ENCODE measurements at places on chromosomes 16 and 17.

GRCh38 chr17:53137869-53138268 is 684.9 kb upstream of the KIF2B start:
- no peak for DNase-seq

DNA sequence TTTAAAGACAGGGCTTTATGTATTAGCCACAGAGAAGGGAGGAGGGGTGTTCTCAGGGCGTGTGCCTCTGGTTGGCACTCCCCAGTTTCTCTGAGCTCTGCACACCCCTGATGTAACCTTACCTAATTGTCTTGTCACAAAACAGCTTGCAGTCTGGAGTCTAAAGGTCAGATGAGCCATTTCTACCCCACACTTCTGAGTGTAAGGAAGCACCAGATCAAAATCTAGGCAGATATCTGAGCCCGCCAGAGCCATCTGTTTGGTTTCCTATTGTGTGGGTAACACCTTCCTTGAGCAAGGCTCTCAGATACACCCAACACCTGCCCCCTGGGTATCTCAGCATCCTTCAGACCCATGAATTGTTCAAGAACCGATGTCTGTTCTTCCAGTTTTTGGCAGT is 15.5 kb downstream of the CDH1 start:
- DNase-seq: peak; percentile 17

DNA sequence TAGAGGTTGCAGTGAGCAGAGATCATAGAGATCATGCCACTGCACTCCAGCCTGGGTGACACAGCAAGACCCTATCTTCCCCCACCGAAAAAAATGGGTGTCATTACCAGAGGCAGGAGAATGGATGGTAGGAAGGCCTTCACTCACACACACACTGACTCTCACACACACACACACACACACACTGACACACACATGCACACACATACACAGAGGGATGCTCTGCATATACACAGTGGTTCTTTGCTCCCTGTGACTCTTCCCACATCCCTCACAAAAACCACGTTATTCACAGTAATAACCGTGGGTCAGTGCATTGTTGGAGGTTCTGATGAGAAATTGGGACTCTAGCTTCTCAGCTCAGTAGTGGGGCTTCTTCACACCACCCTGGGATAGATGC is 300.2 kb upstream of the N4BP1 start:
- DNase-seq: no peak

DNA sequence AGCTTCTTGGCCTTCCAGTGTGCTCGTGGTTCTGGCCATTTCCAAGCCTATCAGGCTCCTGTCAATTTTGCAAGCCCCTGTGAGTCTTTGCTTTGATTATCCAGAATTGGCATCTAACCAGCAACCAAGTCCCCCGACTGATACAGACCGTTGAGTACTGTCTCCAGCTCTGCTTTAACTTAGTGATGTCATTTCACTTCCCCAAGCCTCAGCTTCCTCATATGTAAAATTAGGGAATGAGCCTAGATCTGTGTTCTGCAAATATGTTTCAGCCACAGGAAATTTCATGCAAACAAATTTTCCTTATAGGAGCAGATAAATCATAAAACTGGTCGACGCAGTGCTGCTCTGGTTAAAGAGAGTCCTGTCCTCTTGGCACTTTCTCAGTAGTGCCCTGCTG is 60.1 kb upstream of the WSB1 start:
- no peak for DNase-seq

- DNase-seq: no peak
Observed at GRCh38 chr17:38439436-38439835, 11.2 kb downstream of the ARHGAP23 start.

GRCh38 chr16:67443265-67443664 is 12.3 kb downstream of the HSD11B2 start:
- no peak for DNase-seq

GRCh38 chr16:72264771-72265170 is 92.8 kb upstream of the PMFBP1 start:
- DNase-seq: no peak

DNA sequence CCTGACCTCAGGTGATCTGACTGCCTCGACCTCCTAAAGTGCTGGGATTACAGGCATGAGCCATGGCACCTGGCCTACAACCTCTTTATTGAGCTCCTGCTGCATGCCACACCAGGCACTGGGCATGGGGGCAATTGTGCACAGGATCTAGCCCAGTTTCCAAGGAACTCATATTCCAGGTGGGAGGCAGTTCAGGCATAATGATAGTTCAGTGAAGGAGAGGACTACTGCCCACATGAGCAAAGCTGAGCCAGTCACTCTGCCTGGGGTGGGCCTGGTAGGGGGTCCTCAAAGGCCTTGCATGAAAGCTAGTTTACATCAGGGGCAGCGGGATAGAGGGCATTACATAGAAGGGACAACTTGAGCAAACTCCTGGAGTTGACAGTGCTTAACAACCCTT is 2.6 kb upstream of the HCRT start:
- DNase-seq: no peak

DNA sequence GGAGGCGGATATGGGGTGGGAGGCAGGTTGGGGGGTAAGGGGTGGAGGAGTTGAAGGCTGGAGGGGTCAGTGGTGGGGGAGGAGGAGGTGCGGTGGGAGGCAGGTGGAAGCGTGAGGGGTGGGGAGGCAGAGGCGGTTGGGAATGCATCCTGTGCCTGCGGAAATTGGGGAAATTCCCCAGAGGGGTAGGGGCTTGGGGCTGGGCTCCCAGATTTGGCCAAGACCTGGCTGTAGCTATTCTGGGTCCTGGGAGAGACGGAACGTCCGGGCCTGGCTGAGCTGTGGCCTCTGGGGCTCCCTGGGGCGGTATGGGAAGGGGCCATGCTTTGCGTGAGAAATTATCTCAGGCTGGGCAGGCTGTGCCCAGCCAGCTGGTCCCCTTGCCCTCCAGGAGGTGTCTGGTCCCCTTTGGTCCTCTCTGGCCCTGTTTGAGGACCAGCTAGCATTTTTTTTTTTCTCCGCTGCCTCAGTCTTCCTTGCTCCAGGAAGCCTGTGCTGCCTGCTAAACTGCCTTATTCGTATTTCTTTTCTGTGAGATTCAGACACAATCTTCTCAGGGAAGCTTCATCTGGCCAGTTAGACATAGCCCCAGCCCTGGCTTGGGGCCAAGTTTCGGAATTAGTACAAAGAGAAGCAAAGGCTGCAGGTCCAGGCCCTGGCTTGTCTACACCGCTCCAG is 7.3 kb upstream of the TRPV2 start:
- no peak for DNase-seq

DNA sequence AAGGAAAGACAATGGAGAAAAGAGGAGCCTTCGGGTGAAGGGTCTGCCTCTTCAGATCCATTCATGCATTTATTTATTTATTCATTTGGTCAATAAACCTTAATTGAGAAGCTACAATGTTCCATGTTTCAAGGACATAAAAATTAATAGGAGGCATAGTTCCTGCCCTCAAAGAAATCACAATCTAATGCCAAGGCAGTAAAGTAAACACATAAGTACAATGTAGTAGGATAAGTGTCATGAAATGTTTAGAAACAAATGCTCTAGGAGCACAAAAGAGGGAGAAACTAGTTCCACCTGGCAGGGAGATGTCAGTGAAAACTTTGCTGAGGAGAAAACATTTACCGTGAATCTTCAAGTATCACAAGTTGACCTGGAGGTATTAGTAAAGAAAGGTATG is 103.5 kb upstream of the NOG start:
- DNase-seq: no peak

- no peak for DNase-seq
Observed at GRCh38 chr17:2190014-2190413, 113.6 kb downstream of the SMG6 start.

DNA sequence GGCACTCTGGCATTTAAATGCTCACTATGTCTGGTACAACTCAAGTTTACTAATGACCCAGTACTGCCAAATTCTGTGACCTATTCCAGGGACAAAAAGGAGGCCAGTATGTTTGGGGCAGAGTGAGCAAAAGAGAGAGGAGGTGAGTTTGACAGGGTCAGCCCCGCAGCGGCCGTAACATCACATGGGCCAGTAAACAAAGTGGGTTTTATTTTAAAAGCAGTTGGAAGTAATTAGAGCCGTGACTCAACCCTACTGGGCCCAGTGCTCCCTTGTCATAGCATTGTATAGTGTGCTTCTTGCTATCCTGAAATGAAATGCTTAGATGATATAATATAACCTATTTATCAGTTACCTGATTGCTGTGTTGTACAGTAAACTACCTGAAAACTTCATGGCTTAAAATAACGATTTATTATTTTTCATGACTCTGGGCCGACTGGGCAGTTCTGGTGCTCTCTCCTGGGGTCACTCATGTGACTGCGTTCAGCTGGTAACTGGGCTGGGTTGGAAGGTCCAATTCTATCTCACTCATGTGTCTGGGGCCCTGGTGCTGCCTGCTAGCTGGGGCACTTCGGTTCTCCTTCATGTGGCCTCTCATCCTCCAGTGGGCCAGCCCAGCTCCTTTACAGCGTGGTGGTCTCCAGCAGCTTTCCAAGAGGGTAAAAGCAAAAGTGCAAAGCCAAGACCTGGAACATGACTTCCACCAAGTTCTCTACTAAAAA is 27.4 kb downstream of the IQCK start:
- no peak for DNase-seq

GRCh38 chr16:48565752-48566151 is 44.2 kb downstream of the N4BP1 start:
- no peak for DNase-seq

- DNase-seq: no peak
Observed at GRCh38 chr16:676913-677312, 1.4 kb downstream of the RHBDL1 start.

- DNase-seq: no peak
Observed at GRCh38 chr16:89569506-89570341, 5.8 kb upstream of the CPNE7 start.

GRCh38 chr16:70378869-70379493 is 32.3 kb downstream of the DDX19A start:
- no peak for DNase-seq
